ENCODE measurements at places on chromosomes 5 and 9.
A peak's percentile ranks its signal among the peaks of the same experiment; 100 is the strongest.

DNA sequence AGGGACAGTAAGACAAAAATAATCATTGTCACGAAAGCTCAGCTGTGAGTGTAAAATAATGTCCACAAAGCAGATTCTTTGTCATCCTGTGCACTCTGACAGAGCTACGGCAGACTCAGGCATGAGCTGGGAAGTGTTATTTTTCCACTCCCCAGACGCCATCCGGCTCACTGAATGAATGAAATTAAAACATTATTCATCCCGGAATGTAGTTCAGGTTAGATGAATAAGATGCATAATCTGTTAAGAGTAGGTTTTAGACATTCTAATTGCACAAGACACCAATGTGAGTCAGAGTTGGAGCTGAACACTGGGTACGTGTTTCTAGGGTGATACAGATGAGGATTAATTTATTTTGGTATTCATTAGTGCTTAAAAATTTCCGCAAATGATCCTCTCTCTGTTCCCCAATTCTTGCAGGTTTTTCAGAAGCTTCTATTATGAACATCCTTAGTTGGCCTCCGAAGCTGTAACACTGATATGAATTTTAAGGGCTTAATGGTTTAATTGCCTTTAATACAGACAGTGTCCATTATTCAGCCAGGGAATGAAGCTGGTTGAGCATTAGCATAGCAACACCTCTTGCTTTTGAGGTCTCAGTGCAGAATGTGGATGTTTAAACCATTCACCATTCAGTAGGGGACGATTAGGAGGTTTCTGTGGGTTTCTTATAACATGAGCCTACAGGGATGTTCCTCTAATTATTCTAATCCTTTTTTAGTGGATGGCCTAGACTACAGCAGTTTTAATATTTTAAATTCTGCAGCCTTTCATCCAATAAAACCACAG lies 65.6 kb upstream of the FRRS1L start:
- DNase-seq = no peak

DNA sequence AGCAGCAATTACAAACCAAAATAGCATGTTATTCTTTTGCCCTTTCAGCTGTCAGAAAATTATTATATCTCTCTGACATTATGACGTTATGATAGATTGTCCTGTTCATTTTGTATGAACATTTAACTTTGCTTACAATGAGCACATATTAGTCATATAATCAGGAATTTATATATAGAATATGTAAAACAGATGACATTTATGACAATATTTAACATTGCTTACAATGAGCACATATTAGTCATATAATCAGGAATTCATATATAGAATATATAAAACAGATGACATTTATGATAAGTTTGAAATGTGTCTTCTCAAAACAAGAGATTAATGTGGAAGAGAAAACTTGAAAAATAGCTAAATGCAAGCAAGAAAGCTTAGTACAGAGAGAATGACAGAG lies 1180.2 kb downstream of the CDH12 start:
- DNase-seq = no peak

GRCh38 chr5:52041842-52042241 lies 658.6 kb downstream of the ISL1 start:
- no peak for DNase-seq

GRCh38 chr5:145938776-145939539 lies 2.6 kb downstream of the SH3RF2 start:
- no peak for DNase-seq

- no peak for DNase-seq
These were observed 188.4 kb downstream of the IRX2 start for GRCh38 chr5:2563046-2563445.

DNA sequence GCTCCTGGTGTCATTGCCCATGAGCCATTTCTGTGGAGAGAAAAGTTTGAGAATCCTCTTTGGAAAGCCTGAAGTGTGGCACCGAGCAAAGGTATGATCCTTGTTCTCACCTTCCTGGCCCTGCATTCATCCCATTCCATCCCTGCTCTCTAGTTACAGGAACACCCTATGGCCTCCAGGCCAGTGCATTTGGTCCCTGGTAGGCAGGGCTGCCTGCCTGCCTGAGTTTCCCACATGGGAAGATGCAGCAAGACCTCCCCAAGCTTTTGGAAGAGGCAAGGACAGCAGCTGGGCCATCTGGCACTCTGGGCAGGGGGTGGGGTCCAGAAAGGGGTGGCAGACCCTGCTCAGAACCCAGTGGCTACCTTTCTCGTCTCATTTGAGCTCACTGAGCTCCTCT lies 24.5 kb downstream of the IGIP start:
- DNase-seq = no peak

GRCh38 chr5:154583671-154584177 lies 105.7 kb upstream of the HAND1 start:
- no peak for DNase-seq

DNA sequence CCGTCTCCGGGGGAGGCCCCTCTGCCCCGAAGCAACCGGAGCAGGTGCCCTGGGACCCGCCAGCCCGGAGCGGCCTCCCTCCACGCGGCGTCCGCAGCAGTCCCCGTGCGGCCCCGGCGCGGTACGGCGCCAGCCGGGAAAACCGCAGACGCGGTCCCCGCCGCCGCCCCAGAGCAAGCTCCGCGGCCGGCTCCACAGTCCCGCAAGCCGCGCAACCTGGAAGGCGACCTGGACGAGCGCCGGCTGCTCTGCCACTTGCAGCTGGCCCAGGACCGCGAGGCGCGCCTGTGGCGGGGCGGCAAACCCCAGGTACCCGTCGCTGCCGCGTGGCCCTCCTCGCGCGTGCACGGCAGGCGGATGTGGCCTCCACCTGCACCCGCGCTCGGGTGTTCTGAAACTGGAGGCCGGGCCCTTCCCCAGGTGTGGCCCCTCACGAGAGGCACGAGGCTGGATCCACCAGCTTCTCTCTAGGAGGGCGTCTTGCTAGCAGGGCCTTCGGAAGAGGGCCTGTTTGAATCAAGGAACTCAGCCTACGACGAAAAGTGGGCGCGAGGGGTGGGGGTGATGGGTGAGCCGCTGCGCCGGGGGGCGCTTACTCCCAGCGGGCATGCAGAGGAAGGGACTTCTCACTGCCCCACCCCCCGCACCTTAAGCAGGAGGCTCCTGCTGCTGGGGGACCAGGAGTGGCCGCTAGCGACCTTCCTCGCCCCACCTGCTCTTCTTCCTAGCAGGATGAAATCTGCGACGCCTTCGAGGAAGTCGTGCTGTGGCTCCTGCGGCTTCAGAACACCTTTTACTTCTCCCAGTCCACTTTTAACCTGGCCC lies 602 bp downstream of the CCNI2 start:
- DNase-seq = no peak

GRCh38 chr5:158429564-158429963 lies 570.6 kb upstream of the CLINT1 start:
- no peak for DNase-seq

DNA sequence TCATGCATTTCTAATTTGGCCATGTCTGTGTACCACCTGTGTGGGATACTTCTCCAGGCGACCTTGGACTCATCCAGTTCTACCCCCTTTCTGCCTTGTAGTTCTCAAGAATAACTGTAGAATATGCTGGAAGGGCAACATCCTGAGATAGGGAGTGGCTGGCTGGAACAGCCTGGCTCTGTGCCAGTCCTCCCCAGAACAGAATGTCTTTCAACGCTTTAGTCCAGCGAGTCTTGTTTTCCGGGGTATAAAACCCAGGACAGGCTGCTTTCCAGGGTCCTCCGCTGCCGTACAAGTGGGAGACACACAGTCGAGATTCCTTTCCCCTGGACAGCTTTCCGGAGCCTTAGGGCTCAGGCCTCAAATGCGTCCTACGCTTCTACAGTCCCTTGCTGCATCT lies 45.4 kb upstream of the XPA start:
- DNase-seq = no peak

GRCh38 chr5:119820016-119820415 lies 190.7 kb downstream of the FAM170A start:
- DNase-seq = no peak

GRCh38 chr9:117375956-117376355 lies 38.9 kb downstream of the ASTN2 start:
- no peak for DNase-seq

- no peak for DNase-seq
These were observed 211.0 kb downstream of the PCSK5 start for GRCh38 chr9:76101491-76101890.

- no peak for DNase-seq
These were observed 284.1 kb upstream of the GRAMD2B start for GRCh38 chr5:126139086-126139485.

DNA sequence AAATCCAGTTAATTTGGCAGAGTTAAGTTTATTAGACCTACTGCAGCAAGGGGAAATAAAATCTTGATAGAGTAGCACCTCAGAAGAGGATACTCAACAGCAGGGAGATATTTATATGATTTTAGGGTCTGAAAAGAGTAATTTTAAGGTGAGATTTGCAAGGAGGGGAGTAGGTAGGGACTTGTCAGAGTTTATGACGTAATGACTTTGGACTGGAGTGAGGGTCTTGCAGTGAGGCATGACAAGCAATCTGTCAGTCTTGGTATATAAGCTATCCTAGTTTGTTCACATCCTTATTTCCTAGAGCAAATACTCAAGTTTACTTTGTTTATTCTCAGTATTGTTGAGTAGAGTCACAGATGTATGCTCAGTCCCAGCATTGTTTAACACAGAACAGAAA lies 722.6 kb downstream of the TLE4 start:
- no peak for DNase-seq

DNA sequence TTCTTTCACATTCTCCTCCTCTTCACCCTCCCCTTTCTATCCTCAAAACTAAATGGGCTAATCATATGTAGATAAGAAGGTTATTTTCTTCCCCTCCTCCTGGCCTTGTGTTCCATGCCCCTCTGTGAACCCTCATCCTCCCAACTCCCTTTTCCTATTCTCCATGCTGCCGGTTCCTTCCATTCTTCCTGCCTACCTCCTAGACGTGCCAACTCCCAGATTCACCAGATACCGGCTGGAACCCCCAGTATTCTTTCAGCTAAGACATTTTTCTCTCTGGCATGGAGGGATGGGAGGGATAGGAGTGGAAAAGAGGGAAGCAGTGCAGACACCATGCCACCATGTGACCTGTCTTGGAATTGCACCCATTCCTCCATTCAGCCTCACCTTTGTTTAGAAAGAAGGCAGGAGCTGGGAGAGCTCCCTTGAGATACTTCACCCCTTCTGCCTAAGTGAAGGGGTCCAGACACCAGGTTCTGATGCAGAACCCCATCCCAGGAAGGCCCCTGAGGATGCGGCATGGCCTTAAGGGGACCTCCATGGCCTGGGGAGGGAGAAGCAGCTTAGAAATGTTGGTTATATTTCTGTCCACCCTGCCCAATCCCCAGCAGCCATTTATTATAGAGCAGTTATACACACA lies 4.8 kb downstream of the DNAJB5 start:
- DNase-seq = no peak

DNA sequence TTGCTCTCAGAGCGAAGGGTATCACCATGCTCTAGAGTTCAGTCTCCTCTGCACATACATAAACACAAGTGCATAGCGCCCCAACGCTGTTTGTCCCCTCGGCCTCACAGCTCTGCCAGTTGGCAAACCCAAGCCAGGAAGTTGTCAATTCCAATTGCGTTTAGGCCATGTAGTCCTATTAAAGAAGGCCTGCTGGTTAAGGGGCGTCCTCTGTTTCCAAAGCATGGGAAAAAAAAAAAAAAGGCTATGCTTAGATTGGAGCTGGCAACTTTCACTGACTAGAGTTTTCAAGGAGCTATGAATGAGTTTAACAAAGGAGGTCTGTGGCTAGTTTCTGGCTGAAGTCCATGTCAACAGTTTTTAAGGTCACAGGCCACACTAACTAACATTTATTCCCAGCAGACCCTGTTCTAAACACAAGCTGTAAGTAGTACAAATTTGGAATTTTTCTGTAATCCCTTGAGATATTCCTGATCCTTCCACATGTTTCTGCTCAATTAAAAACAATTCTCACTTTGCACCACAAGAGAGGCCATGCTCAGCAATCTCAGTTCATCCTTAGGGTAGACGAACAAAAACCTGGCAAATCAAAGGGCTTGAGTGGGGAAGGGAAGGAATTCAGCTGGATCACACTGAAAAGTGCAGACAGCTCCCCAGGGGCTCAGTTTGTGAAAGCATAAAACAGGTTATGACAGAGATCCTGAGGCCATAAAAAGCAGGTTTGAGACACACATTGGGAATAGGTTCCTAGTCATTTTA lies 187.7 kb downstream of the DENND1A start:
- DNase-seq = no peak

GRCh38 chr9:87319656-87320055 lies 178.0 kb upstream of the DAPK1 start:
- no peak for DNase-seq

- DNase-seq = no peak
These were observed 41.3 kb downstream of the EFCAB9 start for GRCh38 chr5:172235132-172235780.

DNA sequence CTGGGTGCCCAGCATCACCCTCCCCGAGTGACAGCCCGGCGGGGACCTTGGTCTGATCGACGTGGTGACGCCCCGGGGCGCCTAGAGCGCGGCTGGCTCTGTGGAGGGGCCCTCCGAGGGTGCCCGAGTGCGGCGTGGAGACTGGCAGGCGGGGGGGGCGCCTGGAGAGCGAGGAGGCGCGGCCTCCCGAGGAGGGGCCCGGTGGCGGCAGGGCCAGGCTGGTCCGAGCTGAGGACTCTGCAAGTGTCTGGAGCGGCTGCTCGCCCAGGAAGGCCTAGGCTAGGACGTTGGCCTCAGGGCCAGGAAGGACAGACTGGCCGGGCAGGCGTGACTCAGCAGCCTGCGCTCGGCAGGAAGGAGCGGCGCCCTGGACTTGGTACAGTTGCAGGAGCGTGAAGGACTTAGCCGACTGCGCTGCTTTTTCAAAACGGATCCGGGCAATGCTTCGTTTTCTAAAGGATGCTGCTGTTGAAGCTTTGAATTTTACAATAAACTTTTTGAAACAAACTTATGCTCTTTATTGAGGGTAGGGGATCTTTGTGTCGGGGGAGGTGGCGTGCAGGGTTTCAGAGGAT lies 1.3 kb downstream of the GADD45G start:
- DNase-seq = peak; percentile 42

DNA sequence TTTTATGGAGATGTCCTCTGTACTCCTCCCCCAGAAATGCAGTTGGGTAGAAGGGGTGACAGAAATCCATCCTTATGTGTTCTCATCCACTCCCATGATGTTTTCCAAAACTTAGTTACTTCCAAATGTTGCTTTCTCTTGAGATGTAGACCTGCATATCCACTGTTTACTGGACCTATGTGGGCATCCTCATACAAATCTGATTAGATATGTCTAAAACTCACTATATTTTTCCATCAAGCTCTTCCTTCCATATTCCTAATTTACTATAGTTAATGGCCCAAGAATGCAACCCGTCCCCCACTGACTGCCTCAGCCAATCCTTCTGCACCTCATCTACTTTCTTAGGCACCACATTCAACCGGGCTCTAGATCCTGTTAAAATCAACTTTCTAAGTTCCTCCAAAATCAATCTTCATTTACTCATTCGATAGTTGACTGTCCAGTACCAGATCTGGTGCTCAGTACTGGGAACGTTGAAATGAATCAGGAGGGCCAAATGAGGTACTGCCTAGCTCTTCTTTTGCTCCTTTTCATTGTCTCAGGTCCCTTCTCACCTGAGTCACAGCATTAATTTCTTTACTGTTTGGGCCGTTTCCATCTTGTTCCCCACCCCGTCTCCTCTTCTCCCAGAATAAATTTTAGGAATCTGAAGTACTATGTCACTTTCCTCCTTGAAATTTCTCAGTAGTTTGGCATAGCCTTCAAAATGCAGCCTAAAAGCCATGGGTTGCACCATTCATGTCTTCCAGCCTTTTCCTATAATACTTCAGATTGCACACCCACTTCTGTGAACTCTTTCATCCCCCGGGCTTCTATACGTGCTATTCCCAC lies 7.9 kb downstream of the PLK2 start:
- no peak for DNase-seq
